ENCODE measurements at places on chromosomes 3 and 15.

GRCh38 chr3:143366672-143367071 lies 247.1 kb downstream of the CHST2 start:
- no peak for DNase-seq

DNA sequence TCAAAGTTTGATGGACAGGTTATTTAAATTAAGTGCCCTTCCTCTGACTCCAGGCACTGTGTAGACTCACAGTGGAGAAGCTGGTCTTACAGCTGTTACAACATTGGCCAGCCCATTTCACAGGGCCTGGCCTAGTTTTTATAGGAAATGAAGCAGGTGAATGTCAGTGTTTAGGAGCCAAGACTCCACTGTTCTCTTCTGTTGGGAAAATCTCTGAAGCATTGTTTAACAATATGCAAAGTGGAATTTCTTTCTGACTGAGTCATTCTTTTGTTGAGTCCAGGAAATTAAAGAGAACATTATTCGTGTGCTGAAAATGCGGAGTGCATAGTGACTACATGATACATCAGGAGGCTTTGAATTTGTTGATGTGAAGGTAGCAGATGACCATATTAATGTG lies 64.7 kb downstream of the ARRDC4 start:
- no peak for DNase-seq

GRCh38 chr3:34053626-34054025 lies 255.2 kb downstream of the PDCD6IP start:
- DNase-seq, result no peak

DNA sequence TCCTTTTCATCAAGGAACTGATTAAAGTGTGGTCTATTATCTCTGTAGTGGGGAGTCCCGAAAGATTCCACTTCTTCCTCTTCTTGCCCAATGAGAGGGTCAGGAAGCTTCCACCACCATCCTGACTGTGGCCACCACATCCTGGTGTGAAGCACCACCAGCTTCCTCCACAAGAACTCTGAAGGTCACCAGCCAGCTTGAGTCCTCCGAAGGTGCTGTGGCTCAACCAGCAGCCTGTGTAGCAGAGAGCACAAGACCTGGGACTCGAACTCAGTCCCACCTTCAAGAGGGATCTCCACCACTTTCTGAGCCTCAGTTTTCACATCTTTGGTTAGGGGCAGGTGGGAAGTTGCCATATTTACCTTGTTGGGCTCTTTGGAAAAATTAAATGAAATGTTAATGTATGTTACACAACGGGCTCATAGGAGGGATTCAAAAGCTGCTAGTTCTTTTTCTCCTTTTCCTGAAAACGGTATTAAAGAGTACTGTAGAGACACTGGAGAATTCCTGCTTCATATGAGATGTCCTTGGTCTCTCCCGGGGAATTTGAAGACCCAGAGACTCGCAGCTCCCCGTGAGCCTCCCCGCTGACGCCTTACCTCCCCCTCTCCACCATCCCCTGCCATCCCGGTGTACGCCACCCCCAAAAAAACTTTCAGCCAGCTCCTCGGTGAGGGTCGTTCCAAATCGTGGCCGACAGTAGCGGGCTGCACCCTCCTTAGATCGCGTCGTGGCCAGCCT lies 816 bp upstream of the ACAN start:
- DNase-seq, result no peak

All from activated CD4-positive, alpha-beta T cell treated with anti-CD3 and anti-CD28 coated beads, Interleukin-10, Interleukin-2, amounts not matched to agents 100 ng/mL and 50 ng/mL, durations not matched to agents 16 hours and 8 hours (primary cell).